ENCODE measurements at places on chromosomes 16 and 17.

DNA sequence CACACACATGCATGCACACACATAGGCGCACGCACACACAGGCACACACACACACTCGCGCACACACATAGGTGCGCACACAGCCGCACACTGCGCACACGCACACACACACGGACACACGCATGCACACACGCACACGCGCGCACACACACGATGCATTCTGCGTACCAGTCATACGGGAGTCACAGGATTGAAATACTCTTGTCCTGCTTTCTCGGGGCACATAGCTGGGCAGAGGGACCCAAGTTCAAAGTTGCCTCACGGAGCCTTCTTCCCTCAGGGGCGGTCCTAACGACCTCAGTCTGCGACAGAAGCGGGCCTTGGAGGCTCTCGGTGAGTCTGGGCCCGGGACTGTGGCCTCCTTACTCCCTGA lies 56.0 kb downstream of the MRM1 start:
- DNase-seq, result no peak

DNA sequence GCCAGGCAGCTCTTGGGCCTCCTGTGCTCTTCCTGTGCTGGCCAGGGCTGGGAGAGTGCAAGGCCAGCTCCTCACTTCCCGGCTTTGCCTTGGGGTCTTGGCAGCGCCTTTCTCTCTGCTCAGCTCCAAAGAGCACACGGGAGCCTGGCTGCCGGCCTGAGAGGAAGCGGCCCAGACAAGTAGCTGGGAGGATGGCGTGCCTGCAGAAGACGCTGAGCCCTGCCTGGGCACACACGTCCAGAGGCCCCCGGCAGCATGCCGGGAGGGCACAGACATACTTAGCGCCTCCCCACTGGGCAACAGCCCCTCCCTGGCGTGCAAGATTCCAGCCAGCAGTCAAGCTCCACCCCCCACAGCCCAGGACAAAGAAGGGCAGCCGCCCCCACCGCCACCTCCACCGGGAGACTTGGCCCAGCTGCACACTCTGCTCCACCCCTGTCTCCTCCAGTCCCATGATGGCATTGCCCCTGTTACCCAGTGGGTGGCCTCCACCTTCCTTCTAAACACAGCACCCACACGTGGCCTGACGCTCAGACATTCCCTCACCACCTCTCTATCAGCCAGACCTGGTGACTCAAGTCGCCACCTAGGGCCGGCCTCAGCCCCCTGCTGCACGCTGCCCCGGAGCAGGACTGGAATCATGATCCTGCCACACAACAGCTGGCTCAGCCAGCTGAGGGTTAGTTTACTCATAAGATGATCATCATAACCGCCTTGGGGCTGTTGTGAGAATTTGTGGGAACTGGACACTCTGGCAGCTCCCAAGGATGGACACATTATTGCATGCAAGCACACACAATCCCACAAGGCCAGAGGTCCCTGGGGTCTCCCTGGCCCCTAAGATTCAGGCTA lies 12.4 kb downstream of the SGCA start:
- DNase-seq, result peak; percentile 97

GRCh38 chr16:70437017-70437581 lies 1.8 kb downstream of the ST3GAL2 start:
- peak; percentile 89 for DNase-seq

GRCh38 chr17:19590451-19590850 lies 56.8 kb downstream of the SLC47A1 start:
- no peak for DNase-seq

DNA sequence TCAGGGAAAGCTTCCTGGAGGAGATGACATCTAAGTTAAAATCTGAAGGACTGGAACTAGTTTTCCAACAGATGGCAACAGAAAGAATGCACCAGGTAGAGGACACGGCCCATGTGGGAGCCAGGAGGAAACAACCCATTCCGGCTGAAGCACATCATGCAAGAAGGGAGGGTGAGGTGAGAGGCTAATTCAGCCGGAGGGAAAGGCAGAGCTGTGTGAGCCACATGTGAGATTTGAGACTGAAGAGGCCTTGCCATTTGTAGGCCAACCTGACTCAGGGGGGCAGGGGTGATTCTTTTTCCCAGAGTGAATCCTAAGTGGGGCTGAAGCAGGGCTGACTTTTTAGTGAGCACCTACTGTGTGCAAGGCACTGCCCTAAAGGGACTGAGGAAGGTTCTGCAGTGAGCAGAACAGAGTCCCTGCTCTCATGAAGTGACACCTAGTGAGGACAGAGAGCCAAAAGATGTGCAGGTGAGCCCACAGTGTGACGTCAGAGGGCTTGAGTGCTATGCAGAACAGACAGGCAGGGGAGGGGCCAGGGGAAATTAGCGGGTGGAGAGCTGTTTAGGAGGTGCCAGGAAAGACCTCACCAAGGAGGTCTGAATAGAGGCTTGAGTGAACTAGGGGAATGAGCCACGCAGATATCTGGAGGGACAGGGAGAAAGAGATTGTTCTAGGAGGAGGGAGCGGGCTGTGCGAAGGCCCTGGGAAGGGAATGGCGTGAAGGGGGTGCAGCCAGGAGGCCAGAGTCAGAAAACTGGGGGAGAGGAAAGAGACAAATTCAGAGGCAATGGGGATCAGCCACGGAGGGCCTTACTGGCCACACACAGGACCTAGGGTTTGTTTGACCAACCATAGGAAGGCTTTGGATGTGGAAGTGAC lies 19.8 kb upstream of the IL21R start:
- DNase-seq, result no peak
